Cortex of kidney (tissue), 1 donor: ENCODE measurements at places on chromosomes 2 and 18.

- no peak for DNase-seq
Observed at GRCh38 chr2:20430461-20431300, 16.2 kb upstream of the RHOB start.

- no peak for DNase-seq
Observed at GRCh38 chr2:2662847-2663356, 331.8 kb upstream of the MYT1L start.

DNA sequence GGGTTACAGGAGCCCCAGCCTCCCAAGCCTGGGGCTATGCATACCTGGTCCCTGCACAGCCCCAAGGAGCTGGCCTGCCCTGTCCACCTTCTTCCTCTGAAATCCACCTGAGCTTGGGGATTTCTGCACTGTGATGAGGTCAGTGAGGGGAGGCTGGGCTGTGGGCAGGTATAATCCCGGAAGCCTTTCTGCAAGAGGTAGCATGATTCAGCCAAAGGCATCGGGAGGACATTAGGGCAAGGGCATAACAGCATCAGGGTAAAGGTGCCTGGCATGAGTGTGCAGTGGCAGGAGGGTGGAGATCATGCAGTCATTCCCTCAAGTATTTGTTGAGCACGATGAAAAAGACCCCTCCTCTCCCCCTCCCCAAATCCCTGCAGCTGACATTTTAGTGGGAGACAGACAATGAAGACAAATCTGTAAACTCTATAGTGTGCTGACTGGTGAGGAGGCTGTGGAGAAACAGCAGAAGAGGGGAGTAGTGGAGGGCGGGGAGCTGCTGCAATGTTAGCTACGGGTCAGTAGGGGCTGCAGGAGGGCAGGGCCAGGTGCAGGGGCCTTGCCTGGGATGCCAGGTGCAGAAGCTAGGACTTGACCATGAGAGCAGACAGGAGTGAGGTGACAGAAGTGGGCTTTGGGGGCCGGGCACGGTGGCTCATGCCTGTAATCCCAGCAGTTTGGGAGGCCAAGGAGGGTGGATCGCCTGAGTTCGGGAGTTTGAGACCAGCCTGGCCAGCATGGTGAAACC is 18.7 kb downstream of the ZFP36L2 start:
- DNase-seq, result no peak

DNA sequence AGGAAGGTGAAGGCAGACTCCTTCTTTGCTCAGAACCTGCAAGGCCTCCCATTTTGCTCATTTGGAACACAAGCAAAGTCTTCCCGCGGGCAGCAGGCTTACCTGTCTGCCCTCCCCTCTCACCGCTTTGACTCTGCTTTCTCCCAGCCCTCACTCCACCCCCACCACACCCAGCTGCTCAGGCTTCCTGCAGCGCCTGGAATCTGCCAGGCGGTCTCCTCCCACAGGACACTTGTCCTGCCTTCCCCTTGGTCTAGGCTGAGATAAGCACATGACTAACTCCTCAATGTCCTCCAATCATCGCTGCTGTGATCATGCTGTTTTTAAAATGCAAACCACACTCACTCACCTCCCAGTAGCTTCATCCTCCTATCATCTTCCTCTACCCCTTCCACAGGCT is 430.0 kb downstream of the ZNF516 start:
- DNase-seq, result no peak

DNA sequence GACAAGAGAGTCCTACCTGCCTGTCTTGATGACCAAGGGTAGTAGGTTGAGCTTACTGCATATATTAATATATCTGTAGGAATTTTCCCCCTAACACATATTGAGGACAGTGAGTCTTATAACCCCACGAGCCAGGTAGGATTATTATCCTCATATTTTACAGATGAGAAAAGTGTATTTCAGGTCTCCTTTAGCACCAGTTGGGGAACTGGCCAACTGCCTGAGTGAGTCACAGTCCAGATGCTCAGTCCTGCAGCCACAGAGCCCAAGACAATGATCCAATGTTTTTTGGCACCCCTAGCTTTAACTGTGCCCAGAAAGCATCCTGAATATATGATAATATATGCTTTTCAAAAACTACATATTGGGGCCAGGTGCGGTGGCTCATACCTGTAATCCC is 30.8 kb upstream of the GLS start:
- DNase-seq, result no peak

GRCh38 chr2:128236491-128237035 is 82.1 kb downstream of the HS6ST1 start:
- DNase-seq, result no peak

GRCh38 chr2:237060534-237061312 is 25.0 kb upstream of the COPS8 start:
- DNase-seq, result no peak

- no peak for DNase-seq
Observed at GRCh38 chr2:16553226-16553625, 112.4 kb downstream of the CYRIA start.

DNA sequence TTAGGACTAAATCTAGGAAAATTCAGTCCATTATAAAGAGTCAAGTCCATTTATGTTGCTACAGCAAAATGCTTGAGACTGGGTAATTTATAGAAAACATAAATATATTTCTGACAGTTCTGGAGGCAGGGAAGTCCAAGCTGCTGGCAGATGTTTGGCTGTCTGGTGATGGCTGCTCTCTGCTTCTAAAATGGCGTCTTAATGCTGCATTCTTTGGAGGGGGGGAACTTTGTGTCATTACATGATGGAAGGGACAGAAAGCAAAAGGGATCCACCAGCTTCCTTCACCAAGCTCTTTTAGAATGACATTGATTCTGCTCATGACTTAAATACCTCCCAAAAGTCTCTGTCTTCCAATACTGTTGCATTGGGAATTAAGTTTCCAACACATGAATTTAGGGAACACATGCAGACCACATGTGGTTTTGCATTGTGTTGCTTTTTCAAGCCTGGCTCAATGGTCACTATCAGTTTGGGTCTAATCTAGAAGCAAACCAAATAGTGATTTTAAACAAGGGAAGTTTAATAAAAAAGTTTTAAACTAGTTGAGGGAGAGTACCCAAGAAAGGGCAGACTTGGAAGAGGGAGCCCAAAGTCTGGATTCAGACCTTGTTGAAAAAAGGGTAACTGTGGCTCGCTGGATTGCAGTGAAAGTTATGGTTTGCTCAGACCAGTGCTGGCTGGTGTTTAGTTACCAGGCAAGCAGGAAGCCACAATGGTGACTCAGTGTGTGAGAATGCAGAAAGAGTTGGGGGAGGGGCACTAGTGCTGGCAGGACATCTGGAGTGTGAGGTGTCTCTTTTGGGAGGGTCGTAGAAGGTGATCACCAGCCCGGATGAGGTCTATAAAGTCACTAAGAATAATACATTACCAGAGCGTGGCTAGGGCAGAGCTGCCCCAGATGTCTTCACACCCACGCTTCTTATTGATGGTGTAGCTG is 30.8 kb downstream of the C18orf54 start:
- no peak for DNase-seq

DNA sequence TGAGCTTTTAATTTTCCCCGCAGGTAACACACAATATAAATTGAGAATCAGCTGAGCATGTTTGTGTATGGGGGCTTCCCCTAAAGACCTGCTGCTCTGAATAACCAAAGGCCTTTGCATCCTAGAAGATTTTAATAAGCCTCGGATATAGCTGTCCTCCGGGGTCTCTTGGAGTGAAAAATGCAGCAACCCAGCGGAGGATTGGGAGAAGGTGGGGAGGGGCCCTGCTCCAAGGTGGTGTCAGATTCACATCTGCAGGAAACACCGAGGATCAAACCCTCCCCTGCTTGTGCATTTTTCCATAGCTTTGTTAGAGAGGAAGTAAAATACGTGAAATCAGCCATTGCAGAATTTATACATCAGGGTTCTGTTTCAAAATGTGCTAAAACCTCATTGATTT is 63.0 kb upstream of the OTOF start:
- no peak for DNase-seq

DNA sequence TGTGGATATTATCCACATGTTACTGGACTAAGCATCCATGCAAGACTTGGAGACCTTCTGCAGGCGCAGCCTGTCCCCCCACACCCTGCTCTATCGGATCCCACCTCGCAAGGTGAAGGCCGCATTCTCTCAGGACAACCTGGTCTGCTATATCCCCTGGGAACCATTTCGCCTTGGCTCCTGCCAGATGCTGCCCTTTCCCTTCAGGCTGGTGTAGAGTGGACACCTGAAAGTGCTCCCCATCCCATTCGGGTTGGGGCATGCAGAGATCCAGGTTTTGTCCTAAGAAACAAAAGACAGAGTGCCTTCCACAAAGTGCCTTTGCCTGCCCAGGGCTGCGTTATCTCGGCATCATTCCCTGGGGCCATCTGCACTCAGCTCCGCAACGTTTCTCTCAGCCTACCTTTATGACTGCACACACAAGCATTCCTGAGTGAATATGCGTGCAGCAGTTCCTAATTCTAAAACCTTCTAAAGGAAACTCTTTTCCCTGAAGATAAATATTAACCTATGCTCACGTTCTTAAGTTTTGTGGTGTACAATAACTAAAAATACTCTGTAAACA is 20.5 kb downstream of the FHL2 start:
- no peak for DNase-seq

- no peak for DNase-seq
Observed at GRCh38 chr2:223832241-223832903, 5.0 kb downstream of the AP1S3 start.

GRCh38 chr2:233919938-233920337 is 2.8 kb downstream of the TRPM8 start:
- no peak for DNase-seq

GRCh38 chr2:161245261-161245553 is 63.0 kb upstream of the PSMD14 start:
- no peak for DNase-seq

DNA sequence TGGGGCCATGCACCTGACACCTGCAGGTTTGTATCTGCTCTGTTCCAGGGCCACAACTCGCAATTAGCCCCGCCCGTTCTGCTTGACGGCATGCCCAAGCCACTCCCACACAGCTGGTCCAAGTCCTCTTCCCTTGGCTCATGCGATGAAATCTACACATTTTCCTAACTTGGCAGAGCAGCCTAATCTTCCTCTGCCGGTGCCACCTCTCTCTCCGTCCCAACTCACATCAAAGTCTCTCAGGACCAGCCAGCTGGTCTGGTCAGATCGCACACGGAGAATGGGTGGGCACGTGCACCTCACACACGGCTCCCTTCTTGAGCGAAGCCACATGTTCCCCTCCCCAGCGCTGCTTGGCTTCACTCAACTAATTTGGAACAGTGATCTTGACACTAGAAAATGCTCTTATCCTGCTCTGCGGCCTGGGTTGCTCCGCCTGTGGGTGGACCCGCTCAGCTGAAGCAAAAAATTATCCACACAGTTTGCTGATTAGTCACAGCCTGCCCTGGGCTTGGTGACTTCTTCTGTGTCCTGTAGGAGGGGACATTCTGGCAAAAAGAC is 176.7 kb downstream of the NRP2 start:
- DNase-seq, result no peak

GRCh38 chr2:234438305-234438977 is 58.4 kb downstream of the ARL4C start:
- no peak for DNase-seq

DNA sequence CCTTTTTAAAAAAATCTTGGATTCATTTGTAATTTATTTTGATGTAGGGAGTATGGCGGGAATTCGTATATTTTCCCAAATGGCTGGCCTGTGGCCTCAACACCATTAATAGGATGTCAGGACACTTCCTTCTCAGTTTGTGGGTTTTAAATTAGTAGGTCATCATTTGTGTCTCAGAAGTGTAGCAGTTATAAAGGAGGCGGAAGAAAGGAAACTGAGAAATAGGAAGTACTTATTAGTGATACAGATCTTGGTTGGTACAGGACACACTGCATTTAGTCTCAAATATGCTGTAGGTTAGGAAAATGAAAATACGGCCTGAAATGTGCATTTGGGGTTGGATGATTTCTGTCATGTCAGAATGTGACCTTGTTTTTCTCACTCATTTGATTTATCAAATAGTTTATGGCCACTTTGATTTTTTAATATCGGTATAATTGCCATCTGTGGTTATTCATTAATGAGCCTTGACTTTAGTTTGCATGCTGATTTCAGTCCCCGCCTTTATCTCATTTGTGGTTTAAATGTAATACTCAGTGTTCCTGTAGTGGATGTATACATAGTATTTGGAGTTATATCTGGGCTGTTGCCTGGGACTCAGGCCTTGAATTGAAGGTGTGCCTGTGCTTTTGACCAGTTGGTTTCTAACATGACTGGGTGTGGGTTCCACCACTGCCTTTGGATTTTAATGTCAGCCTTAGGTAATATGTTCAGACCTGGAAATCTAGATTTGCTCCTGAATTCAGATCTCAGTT is 31.4 kb downstream of the ZCCHC2 start:
- DNase-seq, result no peak

- DNase-seq, result no peak
Observed at GRCh38 chr2:23940718-23941620, 706 bp downstream of the UBXN2A start.

DNA sequence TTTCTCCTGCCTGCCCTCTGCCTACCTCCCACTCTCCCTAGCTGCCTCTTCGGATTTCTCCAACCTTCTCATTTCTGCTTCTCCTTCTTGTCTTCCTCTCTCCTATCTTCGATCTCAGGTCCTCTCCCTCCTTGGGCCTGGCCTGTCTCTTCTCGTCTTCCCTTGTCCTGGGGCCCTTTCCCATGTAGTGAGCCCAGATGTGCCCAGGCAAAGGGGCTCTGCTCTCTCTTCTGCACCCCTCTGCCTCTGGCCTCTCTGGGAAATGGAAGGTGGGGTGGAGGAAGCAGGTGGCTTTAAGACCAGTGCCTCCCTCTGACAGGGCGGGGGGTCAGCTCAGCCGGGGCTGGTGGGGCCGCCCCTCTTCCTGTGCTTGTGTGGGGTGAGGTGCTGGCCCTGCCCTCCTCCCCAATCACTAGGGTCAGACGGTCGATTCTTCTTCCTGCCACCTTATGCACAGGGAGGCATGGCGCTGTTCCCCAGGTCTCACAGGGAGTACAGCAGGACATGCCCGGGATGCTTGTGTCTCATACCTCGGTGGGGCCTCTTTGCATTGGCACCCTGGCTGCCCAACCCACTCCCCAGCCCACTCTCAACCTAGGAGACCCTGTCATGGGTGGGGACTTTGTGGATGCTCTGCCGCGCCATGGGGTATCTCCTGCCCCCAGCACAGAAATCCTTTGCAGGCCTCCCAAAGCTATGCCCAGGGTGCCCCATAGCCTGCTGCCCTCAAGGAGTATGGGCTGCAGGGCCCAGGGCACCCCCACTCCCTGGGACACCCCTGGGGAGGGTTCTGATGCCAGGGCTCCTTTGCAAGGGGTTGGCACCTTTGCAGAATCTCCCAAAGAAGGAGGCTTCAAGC is 213.8 kb upstream of the HAAO start:
- no peak for DNase-seq

GRCh38 chr2:105812180-105813044 is 67.7 kb downstream of the NCK2 start:
- DNase-seq, result no peak
